ENCODE measurements at places on chromosomes 6 and 20.

DNA sequence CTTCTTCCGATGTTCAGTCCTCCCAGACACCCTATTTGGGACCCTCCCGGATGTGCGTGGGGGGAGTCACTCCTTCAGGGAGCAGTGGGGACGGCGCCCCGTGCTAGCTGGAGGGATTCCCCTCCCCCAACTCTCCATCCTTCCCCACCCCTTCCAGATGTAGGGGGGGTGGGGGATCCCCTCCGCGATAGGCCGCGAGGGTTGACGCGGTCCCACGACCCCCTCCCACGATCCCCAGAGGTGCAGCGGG, 548 bp downstream of the GNL1 start:
- DNase-seq = no peak

- DNase-seq = no peak
These were observed 18.8 kb downstream of the EFCAB8 start for GRCh38 chr20:32877507-32877906.

DNA sequence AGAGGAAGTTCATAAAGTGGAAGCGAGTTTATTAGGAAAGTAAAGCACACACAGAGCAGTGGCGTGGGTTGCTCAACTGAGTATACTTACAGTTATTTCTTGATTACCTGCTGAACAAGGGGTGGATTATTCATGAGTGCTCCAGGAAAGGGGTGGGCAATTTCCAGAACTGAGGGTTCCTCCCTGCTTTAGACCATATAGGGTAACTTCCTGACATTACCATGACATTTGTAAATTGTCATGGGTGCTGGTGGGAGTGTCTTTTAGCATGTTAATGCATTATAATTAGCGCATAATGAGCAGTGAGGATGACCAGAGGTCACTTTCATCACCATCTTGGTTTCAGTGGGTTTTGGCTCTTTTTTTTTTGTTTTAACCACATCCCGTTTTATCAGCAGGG, 29.8 kb downstream of the PDYN start:
- DNase-seq = no peak

DNA sequence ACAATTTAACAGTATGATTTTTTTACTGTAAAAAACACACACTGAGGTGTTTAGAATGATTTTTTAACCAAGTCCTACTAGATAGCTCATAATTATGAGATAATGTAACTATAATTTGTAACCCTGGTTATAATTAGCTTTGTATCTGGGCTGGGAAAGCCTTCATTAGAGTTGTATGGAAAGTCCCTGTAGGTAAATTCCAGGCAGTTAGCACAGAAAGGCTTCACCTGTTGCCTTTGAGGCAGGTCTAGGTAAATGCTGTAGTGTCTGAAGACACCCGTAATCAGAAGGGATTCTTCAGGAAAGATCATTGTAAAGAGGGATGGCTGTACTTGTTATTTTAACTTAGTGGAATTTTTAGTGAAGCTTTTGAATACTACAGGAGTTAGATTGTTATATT, 1.9 kb downstream of the TMEM200A start:
- DNase-seq = no peak

DNA sequence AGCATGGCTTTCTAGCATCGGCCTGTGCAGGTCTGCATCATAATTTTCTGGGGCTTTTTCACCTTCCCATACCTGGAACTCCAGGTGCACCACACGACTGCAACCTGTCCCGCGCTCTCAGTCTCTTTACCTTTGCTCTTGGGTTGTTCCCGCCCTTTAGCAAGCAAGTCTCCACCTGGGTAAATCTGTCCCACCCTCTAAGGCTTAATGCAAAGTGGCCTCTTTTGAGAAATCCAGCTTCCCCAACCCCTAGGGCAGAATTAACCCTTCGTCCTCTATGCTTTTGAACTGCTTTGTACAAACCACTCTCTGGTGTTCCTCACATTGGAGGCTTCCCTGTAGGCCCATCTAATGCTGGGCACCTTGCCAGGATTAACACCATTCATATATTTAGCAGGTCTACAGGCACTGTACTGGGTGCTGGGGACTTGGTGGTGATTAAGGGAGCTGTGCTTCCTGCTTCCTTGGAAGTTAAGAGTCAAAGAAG, 2.8 kb downstream of the ITPR3 start:
- DNase-seq = no peak

DNA sequence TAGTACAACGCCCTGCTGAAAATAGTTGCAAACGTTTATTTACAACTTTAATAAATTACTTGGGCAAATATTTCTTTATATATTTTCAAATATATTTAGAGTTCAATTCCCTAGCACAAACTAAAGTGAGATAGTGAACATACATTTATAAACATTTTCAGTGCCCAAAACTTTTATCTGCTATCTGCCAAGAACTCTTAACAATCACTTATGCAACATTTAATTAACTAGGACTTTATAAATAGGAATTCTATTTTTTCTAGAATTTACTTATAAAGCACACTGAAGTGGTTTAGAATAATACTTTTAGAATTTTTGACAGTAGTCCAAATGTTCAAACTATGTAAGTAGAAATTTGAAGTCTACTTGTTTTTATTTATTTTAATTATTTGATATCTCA, 452.6 kb upstream of the RGS17 start:
- no peak for DNase-seq

DNA sequence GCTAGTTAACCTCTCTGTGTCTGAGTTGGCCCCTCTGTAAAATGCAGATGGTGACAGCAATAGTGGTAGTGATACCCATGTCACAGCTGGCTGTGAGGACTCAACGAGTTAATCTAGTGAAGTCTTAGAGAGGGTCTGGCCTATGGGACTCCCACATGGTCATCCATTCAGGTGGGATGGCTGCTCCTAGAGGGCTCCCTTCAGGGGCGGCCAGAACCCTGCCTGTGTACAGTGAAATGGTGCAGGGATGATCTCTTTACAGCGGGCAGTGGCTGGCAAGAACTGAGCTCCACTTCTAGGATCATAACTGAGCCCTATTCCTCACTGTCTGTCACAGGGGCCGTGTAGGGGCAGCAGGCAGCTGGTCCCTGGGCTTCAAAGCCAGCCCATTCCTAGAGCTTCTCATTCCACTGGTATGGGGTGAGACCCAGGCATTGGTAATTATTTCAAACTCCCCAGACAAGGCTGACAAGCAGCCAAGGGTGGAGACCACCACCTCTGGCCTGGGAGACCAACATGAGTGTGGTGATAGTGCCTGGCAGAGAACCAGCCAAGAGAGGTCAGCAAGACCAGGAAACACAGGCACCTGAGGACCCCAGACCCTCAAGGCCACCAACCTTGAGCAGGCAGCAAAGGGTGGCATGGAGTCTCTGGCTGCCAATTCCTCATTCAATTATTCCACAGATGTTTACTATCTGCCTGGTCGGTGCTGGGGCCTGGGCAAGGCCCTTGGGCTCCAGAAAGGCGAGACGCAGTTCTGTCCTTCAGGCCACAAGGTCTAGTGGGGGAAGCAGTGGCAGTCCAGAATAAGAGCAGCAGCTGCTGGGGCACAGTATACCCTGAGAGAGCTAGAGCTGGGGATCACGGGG, 103.4 kb downstream of the MRPL14 start:
- DNase-seq = no peak

- DNase-seq = no peak
These were observed 36.1 kb downstream of the GMDS start for GRCh38 chr6:2209226-2209809.

DNA sequence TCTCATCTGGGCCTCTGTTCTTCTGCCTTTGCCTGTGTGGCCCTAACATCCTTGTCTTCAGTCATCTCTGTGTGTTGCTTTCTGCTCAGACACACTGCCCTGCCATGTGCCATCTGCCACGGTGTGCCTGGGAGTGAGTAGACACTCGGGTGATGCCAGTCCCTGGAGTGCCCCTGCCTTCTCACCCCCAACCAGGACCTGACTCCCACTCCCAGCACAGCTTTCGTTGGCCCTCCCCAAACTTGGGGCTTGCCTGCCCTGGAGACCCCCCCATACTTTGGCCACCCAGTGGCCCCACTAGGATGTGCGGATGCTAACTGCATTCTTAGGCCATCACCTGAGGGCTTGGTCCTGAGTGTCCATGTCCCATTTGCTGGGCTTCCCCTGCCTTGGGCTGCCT, 76.4 kb upstream of the SCP2D1 start:
- DNase-seq = no peak

GRCh38 chr20:46253391-46253790, 54.9 kb downstream of the CDH22 start:
- no peak for DNase-seq

DNA sequence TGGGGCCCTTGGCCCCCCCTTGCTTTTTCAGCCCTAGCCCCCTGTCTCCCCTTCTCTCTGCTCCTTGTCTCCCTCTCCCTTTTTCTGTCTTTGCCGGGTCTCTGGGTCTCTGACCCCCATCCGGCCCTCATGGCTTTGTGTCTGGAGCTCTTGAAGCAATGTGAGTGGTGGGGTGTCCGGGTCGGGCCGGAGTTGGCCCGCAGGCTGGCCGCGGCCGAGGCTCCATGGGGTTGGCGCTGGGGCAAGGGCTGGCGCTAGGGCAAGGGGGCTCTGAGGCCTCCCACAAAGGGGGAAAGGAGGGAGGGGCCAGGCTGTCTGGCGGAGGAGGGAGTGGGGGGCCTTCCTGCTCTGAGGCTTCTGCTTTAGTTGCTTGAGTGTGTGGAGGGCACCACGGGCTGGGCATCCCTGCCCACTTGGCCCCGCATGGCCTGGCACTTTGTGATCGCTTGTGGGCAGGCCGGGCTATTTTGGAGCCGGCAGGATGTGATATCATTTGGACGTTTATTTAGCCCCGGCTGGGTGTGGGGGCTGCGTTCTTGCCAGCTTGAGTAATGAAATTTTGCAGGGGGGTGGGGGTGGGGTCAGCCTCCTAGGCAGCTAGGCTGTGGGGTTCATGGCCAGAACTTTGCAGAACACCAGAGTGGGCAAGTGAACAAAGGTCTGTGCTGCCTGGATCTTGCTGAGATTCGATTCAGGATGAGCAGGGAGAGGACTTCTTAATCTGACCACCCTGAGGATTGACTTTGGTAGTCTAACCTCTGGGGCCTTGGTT, 78.7 kb upstream of the MYL9 start:
- peak; percentile 88 for DNase-seq

GRCh38 chr20:42097741-42098140, 479.6 kb upstream of the CHD6 start:
- DNase-seq = no peak

GRCh38 chr6:43578748-43579147, 2.8 kb downstream of the POLH start:
- no peak for DNase-seq

DNA sequence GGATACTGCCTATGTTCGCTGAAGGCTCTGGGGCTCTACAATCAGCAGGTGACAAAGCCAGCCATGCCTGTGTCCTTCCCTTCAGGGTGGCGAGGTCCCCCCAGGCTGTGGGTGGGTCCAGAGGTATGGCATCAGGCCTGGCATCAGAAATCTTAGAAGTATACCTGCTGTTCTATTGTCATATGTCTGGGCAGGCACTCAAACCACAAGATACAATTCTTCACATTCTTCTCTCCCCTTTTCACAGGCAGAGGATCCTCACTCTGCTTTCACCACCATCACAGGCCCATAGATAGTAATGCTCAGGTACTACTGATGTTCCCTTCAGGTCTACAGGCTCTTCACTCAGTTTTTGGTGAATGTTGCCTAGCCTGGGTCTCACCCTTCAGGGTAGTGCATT, 1180.0 kb upstream of the CITED2 start:
- DNase-seq = no peak

- DNase-seq = no peak
These were observed 3.9 kb upstream of the TIAM2 start for GRCh38 chr6:154991207-154991606.

DNA sequence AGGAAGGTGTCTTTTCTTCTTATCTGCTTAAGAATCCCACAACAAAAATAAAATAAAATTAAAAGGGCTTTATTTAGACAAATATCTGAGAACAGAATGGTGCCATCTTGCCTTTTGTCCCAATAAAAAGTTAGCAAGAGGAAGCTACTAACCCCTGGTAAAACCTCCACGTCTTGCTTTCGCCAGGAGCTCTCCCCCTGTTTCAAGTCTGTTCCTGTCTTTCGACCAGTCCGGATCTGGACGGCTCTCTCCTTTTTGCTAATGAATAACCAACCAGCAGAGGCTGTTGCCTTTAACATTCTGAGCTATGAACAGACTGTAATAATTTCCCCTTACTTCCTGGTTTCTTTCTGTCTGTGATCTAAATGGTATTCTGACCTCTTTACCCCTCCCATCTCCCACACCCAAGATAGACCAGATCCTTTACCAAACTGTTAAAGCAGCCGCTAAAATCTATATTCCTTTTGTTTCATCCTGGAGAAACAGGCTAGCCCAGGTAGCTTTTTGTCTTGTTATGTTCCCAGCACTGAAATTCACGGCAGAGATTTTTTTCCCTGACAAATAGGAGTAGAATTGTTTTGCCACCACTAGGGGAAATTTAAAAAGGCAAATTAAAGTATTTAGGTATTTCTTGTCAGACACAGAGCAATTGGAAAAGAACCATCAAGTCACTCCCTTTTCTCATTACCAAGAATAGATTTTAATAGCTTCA, at the start of gene FRK:
Gene FRK (minus strand): TSS at position 320 of the 712 bp plus-strand sequence. CDS start 580 bp downstream, outside the sequence.
- peak; percentile 67 for DNase-seq

DNA sequence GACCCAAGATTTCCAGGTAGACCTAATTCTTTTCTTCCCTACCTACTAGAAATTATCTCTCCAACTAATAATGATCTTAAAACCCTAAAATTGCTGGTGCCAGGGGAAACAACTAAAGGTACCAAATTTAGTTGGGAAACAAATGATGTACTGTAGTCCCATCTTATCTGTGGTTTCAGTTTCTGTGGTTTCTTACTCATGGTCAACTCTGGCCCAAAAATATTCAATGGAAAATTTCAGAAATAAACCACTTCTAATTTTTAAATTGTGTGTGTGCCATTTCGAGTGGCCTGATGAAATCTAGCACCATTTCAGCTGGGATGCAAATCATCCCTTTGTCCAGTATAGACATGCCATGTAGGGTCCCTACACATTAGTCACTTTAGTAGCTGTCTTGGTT, 475.2 kb upstream of the EPHA7 start:
- no peak for DNase-seq

DNA sequence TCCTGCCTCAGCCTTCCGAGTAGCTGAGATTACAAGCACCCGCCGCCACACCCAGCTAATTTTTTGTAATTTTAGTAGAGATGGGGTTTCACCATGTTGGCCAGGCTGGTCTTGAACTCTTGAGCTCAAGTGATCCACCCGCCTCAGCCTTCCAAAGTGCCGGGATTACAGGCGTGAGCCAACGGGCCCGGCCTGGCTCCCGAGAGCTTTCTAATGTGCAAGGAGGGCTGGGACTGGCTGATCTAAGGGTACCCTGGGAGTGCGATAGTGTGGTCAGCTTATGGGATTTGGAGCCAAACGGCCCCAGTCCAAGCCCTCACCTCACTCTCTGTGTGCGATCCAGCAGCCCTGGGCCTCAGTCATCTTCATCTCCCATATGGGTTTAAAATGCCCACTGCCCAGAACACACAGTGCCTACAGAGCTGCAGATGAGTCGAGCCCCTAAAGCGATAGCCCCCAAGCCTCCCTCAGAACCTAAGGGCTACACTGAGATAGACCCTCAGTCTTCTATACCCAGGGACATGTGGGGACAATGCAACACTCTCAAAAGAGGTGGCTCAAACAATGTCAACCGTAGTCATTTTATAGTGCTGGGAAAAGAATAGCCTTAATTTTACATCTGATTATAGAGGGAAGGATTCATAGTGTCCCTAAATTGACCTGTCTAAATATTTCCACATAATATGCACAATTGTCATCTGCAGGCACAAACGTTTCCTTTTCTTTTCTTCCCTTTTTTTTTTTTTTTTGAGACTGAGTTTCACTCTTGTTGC, 50.1 kb downstream of the SSR1 start:
- no peak for DNase-seq
